Fibroblast of lung (primary cell): ENCODE measurements at places on chromosomes 4 and X.

- DNase-seq, result no peak
These were observed 57.5 kb downstream of the DCX start for GRCh38 chrX:111354496-111354895.

GRCh38 chr4:4343038-4343437 lies 43.9 kb upstream of the NSG1 start:
- DNase-seq, result no peak

- DNase-seq, result no peak
These were observed 100.3 kb upstream of the FGF16 start for GRCh38 chrX:77346859-77347258.

- peak; percentile 15 for DNase-seq
These were observed 132.6 kb upstream of the ANK2 start for GRCh38 chr4:112916868-112917267.

GRCh38 chrX:101619364-101619763 lies 1.6 kb upstream of the ARMCX6 start:
- DNase-seq, result peak; percentile 17
